ENCODE measurements at places on chromosomes 1 and 21.

DNA sequence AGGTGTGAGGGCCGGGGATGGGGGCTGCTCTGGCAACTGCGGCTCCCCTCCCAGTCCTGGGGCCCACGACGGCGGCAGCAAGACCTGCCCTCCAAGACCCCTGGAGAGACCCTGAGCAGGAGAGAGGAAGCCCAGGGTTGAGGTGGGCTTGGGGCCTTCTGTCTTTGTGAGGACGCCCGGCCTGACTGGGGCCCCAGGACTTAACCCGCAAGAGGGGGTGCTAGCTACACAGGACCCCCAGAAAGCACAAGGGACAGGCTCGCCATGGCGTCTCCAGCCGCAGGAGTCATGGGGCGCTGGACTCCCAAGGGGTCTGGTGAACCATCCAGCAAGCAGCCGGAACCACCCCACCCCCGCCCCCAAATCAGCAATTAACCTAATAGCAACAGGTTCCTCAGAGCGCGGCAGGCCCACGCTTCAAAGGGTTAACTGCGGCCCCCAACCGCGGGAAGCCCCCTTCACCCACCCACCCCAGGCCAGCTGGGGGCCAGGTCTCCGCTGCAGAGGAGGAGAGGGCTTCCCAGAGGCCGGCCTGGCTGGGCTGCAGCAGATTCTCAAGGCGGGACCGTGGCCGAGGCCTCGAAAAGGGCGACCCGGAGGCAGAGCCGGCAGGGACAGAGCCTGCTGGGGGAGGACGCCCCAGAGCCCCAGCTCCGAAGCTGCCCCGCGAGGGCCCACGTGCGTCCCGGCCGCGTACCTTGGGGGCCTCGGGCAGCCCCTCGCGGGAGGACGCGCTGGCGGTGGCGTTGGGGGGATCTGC lies 525 bp downstream of the C1QTNF12 start:
- no peak for DNase-seq

DNA sequence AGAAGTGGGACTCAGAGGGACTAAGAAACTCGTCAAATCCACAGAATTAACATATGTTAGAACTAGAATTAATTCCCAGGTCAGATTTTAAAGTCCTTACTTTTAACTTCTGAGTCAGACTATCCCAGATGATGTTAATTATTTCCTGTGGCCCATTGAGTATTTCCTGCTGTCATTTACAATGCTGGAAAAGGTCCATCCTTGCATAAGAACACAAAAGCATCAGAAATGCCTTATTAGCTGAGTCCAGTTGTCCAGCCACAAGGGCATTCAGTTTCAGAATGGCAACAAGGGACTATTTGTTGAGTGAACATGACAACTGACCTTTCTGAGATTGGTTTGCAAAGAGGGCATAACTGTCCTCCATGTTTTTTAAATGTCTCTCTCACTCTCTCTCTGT lies 16.5 kb upstream of the HIVEP3 start:
- no peak for DNase-seq

DNA sequence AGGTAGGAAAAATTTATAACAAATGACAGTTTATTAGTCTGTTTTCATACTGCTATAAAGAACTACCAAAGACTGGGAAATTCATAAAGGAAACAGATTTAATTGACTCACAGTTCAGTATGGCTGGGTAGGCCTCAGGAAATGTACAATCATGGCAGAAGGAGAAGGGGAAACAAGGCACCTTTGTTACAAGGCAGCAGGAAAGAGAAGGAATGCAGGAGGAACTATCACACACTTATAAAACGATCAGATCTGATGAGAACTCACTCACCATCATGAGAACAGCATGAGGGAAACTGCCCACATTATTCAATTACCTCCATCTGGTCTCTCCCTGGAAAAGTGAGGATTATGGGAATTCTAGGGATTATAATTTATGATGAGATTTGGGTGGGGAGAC lies 61.3 kb downstream of the ASB17 start:
- no peak for DNase-seq

DNA sequence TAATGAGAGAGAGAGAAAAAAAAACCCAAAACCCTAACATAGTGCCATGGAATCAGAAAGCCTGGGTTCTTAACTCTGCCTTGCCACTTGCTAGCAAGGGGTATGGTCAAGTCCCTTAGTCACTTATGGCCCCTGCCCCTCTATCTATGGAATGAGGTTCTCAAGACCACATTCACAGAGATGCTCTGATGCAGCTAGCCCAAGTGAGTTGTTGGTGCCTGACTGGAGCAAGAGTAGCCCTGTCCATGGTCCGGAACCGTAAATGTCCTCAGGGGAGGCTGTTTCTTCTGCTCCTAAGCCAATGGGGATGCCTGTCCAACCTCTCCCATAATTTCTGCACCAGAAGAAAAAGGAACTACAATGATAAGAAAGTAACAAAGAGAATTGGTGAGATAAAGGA lies 56.8 kb downstream of the CSMD2 start:
- no peak for DNase-seq

- no peak for DNase-seq
These were observed 29.3 kb downstream of the NTMT2 start for GRCh38 chr1:170175041-170175440.

- DNase-seq = no peak
These were observed 5.7 kb upstream of the PLPP3 start for GRCh38 chr1:56584910-56585528.

- DNase-seq = no peak
These were observed 669.0 kb downstream of the RWDD3 start for GRCh38 chr1:95903060-95903459.

- no peak for DNase-seq
These were observed 38.8 kb downstream of the STXBP3 start for GRCh38 chr1:108785264-108785663.

DNA sequence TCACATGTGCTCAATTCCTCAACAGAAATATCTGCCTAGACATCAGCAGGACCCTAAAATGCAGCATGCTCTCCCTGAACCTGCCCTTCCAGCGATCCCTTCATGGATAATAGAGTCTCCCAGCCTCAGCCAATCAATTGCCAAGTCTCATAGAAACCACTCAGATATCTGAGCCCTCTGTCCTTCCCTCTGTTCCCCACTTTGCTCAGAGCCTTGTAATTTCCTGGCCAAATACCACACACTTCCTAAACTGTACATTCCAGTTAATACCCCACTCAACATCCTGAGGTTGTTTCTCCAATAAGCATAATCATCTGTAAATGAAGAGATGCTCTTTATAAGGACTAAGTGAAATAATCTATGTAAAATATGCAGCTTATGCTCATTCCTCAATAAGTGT lies 59.3 kb upstream of the PTGFRN start:
- DNase-seq = no peak

DNA sequence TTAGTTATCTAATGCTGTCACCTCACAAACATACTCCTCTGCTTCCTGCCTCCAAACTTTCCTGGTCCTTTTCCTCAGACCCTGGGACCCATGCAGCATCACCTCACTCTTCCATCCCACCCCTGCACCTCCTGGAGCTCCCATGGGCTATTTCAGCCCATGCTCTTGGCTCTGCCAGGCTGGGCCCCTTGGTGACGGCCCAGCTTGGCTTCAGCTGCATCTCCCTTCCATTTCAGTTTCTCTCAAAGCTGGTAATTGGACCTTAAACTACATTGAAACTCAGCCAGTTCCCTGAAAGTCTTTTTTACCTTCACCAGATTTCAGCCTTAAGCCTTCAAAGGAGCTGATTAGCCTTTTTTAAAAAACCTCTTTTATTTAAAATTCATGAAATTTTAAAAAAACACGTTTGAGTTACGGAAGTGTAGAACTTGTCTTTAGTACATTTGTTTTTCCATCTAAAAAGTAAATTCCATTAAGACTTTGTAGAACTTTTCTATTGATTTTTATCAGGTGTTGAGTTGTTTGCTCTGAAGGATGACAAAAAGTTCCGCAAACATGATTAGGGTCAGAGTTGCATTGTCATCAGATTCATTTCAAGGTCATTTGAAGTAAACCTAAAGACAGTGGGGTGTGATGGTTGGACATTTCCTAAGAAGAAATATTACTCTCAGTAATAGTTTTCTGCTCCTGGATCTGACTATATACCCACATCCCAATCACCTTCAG lies 33.5 kb downstream of the AGT start:
- DNase-seq = no peak

DNA sequence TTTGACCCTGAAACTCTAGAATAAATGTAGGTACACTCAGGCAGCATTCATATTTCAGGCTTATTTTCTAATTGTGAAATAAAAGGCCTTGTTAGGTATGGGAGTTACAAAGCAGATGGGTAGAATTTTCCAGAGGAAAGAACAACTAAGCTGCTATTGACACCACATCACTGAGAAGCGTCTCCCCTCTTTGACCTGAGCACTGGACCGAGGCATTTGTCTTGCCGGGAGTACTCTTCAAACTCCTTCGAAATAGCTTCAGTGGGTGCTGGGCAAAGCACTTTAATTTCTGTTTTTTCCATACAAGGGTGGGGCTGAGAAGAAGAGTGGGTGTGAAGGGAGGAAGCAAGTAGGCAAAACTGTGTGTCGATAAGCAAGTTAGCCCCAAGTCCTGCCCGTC lies 36.4 kb downstream of the ABCA4 start:
- DNase-seq = no peak

DNA sequence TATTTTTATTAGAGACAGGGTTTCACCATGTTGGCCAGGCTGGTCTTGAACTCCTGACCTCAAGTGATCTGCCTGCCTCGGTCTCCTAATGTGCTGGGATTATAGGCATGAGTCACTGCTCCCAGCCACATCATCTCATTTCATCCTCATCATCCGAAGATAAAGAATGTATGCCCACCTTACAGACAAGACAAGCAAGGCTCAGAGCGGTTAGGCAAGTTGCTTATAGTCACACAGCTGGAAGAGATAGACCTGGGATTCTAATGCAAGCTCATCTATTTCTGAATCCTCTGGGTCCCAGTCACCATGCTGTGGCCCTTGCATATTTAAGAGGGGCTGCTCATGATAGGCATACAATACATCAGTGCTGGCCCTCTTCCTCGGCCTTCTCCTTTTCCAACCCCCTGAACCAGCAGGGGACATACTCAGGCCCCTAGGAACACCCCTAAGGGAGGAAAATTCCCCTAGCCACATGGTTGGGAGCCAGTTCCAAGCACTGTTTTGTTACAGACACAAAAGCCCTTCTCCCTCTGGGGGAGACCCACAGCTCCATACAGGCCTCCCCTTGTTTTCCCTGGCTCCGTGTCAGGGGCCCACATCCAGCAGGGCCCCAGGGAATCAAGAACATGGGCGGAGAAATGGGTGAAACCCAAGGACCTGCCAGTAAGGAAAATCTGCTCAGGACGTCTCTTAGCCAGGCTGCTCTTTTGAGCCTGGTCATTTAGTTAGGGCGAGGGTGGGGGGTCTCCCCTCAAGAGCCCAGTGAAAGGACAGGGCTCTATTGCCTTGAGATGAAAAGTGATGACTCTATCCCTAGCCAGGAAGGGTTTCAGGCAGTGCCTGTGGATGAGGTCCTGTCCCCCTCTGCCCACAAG lies 6.9 kb downstream of the CSRP1 start:
- DNase-seq = no peak

GRCh38 chr1:116538544-116538943 lies 32.3 kb downstream of the CD58 start:
- no peak for DNase-seq

DNA sequence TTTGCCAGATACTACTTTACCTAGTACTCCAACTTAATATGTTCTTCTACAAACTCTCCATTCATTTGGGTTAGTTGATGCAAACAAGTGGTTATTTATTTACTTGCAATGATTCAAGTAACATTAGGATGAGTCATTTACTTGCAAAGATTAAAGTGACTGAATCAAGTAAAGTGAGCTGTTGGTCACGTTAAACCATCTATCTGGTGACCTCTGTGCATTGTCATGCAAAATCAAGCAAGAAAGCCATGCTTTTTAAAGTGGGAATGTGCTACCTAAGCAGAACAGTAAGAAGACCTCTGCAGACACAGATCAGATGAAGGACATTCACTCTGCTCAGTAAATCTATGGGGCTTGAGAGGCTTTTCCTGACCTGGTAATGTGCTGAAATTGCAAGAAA lies 254.7 kb downstream of the LRRIQ3 start:
- no peak for DNase-seq

DNA sequence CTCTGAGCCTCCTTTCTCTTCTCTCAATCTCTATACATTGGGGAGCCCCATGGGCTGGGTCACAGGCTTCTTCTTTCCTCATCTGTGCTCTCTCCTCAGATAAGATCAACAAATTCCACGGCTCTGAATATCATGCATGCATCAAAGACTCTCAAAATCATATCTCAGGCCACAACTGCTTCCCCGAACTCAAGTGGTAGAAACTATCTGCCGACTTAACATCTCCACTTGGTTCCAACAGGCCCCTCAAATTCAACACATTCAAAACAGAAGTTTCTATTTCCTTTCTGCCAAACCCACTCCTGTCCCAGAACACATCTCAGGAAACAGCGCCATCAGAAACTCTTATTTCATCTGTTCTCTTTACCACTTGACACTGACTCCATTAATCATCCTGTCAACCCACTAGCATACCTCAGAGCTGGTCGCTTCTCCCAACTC lies 16.7 kb downstream of the DDX59 start:
- no peak for DNase-seq

DNA sequence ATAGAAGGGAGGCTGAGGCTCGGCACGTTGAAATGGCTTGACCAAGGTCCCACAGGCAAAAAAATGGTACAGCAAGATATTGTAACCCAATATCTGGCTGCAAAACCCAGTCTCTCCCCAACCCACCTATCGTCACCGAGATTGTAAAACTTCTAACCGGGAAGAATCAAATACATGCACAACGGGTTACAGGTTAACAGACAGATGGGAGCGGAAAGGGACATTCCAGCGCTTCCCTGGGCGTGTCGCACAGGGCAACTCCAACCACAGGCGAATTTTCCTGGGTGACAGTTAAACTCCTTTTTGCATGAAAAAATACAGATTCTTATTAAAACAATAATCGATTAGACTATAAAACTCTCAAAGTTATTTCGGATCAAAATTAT lies 31.8 kb upstream of the JUN start:
- no peak for DNase-seq

- DNase-seq = no peak
These were observed 110.0 kb upstream of the VANGL1 start for GRCh38 chr1:115531631-115532264.

Data from thoracic aorta (tissue), 2 donors.